ENCODE measurements at places on chromosomes 2 and 18.

GRCh38 chr2:152743002-152743401, 24.6 kb downstream of the ARL6IP6 start:
- DNase-seq = no peak

- no peak for DNase-seq
These were observed 10.2 kb downstream of the LRRFIP1 start for GRCh38 chr2:237637429-237638135.

- no peak for DNase-seq
These were observed 2.6 kb downstream of the BOD1L2 start for GRCh38 chr18:57149531-57149930.

GRCh38 chr2:29561181-29561580, 360.2 kb downstream of the ALK start:
- peak; percentile 73 for DNase-seq

All from fibroblast of upper back skin (primary cell).